ENCODE measurements at places on chromosomes 6 and 20.
A peak's percentile ranks its signal among the peaks of the same experiment; 100 is the strongest.

- DNase-seq = no peak
- H3K27me3 ChIP-seq = no peaks in the 10 kb centered on the region
- H3K36me3 ChIP-seq = peaks cover 21% of the 10 kb centered on the region
- peaks cover 43% of the 10 kb centered on the region for H3K4me1 ChIP-seq
- peak overlapping the region; percentile 97 for H3K4me3 ChIP-seq
Observed at GRCh38 chr6:116278854-116279231, 887 bp downstream of the TSPYL1 start.

DNA sequence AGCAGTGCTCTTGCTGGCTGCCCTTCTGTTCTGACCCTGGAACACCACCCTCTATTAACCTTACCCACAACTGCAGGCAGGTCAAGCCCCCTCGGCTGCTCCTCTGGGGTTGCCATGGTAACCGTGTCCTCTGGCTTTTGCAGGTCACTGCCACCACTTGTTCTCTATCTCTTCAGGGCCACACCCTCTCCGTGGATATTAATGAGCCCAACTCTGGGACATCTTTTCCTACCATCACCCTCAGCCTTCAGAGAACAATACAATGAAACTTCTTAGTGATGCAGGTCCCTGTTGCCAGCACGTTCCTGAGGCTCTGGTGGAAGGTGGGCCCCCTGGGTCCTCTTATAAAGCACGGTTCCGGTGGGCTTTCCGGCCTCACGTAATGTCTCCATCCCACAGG is 30.8 kb upstream of the MICB start:
- peak overlapping the region; percentile 38 for H3K4me3 ChIP-seq
- H3K4me1 ChIP-seq = peaks cover 77% of the 10 kb centered on the region
- no peak for DNase-seq
- peak overlapping the region; percentile 83 for H3K27ac ChIP-seq
- no peaks in the 10 kb centered on the region for H3K27me3 ChIP-seq

DNA sequence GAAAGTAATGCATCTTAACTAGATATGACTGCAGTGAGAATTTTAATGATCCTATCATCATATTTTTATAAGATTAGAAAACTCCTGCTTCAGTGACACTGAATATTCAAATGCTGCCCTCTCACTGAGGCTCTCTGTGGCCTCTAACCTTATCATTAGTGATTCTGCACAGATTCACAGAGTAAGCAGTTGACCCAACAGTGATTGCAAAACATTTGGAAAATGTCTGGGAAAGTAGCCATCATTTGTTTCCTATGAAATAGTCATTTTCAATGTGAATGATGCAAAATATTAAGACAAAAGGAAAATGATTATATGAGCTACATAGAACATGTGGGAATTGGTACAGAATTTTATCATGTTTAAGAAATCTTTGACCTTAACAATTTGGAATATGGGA is 210.3 kb downstream of the TBX18 start:
- H3K36me3 ChIP-seq = no peaks in the 10 kb centered on the region
- H3K27ac ChIP-seq = no peak overlapping the region
- no peak overlapping the region for H3K4me3 ChIP-seq
- H3K4me1 ChIP-seq = no peaks in the 10 kb centered on the region
- no peak for DNase-seq
- H3K27me3 ChIP-seq = no peaks in the 10 kb centered on the region

GRCh38 chr6:157985378-157986155 is 3.9 kb downstream of the SYNJ2 start:
- H3K4me1 ChIP-seq = peaks cover 17% of the 10 kb centered on the region
- no peak overlapping the region for H3K27ac ChIP-seq
- H3K36me3 ChIP-seq = no peaks in the 10 kb centered on the region
- H3K27me3 ChIP-seq = no peaks in the 10 kb centered on the region

DNA sequence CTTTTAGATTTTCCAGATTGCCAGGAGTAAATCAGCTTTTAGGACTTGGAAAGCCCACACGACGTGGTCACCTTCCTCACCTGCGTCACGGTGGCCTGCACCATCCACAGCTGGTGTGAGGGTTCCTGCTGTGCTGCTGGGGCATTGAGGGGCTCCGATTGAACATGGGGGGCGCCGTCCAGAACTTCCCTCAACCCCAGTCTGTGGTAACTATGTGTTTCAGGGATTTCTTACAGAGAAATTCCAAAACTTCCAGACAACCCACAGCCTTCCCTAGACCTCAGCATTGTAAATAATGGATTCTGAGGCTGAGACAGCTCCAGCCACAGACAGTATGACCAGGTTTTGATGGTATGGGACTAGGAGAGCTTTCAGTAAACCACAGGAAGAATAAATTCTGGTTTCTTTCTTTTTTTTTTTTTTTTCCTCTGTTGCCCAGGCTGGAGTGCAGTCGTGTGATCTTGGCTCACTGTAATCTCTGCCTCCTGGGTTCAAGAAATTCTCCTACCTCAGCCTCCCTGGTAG is 46.7 kb upstream of the IRF4 start:
- no peak for DNase-seq
- H3K4me3 ChIP-seq = no peak overlapping the region
- peaks cover 68% of the 10 kb centered on the region for H3K4me1 ChIP-seq
- no peak overlapping the region for H3K27ac ChIP-seq
- no peaks in the 10 kb centered on the region for H3K27me3 ChIP-seq
- H3K36me3 ChIP-seq = peaks cover 25% of the 10 kb centered on the region

GRCh38 chr20:22545045-22545444 is 39.3 kb downstream of the FOXA2 start:
- H3K4me1 ChIP-seq = no peaks in the 10 kb centered on the region
- peaks cover 2% of the 10 kb centered on the region for H3K27me3 ChIP-seq
- H3K36me3 ChIP-seq = peaks cover 2% of the 10 kb centered on the region
- no peak for DNase-seq
- no peak overlapping the region for H3K27ac ChIP-seq

DNA sequence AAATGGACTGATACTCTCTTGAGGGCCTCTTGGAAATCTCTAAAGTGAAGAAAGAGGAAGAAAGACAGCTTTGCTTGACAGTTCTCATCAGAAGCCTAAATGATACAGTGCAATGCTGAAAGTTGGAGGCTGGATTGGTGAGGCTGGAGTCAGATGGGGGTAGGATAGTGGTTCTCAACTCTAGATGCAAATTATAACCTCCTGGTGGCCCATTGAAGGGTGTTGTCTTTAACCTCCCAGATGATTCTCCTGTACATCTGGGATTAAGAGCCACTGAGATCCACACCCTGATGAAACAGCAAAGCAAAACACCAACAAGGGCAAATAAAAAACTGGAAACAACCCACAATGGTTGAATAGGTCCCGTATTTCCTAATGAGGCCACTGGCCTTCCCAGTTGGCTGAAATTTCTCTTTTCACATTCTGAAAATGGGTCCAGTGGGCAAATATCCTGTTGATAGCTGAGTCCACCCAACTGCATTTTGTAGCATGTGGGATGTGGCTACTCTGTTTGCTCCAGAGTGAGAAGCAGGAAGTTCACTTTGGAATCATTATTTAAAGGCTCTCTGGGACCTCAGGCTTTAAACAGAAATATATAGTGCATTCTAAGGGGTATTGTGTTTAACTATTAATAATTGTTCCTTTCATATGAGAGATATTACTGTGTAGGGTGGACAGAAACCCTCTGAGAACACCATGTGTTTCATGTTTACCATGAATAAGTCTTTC is 208.1 kb downstream of the SOX4 start:
- no peaks in the 10 kb centered on the region for H3K27me3 ChIP-seq
- H3K4me3 ChIP-seq = no peak overlapping the region
- H3K4me1 ChIP-seq = no peaks in the 10 kb centered on the region
- no peak for DNase-seq

DNA sequence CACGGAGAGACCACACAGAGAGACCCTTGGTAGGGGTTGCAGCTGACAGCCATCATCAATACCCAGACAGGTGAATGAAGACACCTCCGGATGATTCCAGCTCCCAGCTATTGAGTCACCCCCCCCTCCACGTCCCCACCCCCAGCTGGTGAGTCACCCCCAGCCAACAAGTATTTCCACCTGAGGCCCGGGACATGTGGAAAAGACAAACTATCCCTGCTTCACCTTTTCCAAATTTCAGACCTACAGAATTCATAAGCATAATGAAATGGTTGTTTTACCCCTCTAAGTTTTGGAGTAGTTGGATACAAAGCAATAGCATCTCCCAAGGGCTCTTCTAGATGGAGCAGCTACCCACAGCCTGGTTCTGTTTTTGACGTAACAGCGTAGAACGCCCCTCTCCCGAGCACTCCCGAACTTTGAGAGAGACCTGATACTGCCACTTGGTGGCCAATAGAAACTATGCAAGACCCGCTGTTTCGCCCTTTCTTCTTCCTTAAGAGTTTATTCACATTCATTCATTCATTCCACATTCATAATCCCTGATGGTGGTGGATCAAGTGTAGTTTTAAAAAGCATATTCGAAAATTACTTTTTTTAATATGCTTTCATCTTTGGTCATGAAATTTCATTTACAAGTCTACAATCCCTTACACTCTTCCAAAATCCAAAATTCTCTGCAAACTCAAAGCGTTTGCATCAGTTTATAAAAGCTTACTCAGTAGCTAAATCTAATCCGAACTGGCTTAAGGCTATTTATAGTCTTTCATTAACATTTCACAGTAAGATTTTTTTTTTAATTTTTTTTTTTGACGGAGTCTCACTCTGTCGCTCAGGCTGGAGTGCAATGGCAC is 15.1 kb upstream of the PPP1R16B start:
- H3K4me1 ChIP-seq = peaks cover 11% of the 10 kb centered on the region
- H3K27me3 ChIP-seq = no peaks in the 10 kb centered on the region
- H3K4me3 ChIP-seq = peak overlapping the region; percentile 30
- H3K27ac ChIP-seq = peak overlapping the region; percentile 28

GRCh38 chr20:49475292-49476015 is 7.0 kb downstream of the KCNB1 start:
- peaks cover 20% of the 10 kb centered on the region for H3K27me3 ChIP-seq
- no peak for DNase-seq
- no peak overlapping the region for H3K4me3 ChIP-seq
- peaks cover 3% of the 10 kb centered on the region for H3K36me3 ChIP-seq
- H3K4me1 ChIP-seq = no peaks in the 10 kb centered on the region
- H3K27ac ChIP-seq = no peak overlapping the region

GRCh38 chr6:31048099-31048498 is 37.8 kb downstream of the MUC22 start:
- no peak for DNase-seq
- no peak overlapping the region for H3K27ac ChIP-seq
- peaks cover 23% of the 10 kb centered on the region for H3K27me3 ChIP-seq
- no peak overlapping the region for H3K4me3 ChIP-seq
- peaks cover 3% of the 10 kb centered on the region for H3K36me3 ChIP-seq
- H3K4me1 ChIP-seq = peaks cover 11% of the 10 kb centered on the region

DNA sequence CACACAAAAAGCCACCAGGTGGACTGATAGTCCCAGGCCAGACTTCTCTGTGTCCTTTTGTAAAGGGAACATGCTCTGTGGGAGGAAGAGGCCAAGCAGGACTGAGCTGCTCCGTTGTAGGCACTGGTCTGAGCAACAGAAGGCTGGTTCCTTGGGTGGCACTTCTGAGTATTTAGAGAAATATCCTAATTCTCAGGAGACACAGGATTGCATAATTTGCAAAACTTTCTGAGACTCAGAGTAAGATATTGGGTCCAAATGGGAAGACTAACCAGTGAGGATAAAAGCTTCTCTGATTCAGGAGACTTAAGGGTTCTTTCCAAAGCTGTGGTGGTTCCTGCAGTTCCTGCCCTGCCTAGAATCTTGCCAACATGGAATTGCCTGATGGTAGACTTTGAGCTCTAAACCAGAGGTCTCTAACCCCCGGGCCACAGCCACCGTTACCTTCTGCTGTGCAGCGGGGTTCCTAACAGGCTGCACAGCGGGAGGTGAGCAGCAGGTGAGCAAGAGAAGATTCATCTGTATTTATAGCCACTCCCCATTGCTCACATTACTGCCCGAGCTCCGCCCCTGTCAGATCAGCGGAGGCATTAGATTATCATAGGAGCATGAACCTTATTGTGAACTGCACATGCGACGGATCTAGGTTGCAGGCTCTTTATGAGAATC is 107.0 kb downstream of the OLIG3 start:
- peaks cover 17% of the 10 kb centered on the region for H3K4me1 ChIP-seq
- H3K36me3 ChIP-seq = peaks cover 2% of the 10 kb centered on the region
- peaks cover 1% of the 10 kb centered on the region for H3K27me3 ChIP-seq

DNA sequence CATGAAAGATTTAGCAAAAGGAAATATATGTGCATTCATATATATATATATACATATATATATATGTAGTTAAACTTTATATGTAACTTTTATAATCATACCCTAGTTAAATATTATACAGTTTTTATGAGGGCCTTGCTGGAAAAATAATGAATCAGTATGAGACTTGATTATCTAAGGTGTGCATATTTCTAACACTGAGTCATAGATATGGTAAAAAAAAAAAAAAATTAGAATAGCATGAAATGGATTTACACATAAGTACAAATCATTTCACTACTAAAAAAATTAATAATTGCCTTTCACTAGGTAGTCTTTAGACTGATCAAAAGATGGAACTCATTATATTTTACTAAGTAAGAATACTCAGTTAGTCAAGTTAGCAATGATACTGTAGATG is 51.3 kb upstream of the DST start:
- H3K27me3 ChIP-seq = no peaks in the 10 kb centered on the region
- H3K27ac ChIP-seq = no peak overlapping the region
- no peak for DNase-seq
- H3K4me1 ChIP-seq = no peaks in the 10 kb centered on the region
- H3K4me3 ChIP-seq = no peak overlapping the region

DNA sequence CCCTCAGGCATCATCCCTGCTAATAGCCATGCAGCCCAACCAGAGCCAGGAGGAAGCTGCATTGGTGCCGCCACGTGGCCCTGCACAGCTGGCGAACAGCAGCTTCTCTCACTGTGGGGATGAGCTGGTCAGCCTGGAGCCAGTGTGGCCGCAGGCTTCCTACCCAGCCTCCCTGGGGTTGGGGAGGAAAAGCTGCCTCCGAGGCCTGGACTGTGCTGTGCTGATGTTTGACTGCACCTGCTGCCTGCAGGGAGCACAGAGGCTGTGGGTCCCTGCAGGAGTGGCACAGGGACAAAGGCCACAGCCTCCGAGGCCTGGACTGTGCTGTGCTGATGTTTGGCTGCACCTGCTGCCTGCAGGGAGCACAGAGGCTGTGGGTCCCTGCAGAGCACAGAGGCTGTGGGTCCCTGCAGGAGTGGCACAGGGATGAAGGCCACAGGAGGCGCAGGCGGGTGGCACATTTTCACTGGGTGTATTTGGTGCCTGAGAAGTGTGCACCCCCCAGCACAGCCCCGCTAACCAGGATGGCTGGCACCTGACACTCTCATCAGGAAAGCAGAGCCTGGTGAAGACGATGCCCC is 83.9 kb downstream of the DLL1 start:
- H3K4me3 ChIP-seq = no peak overlapping the region
- no peak for DNase-seq
- H3K27me3 ChIP-seq = peaks cover 8% of the 10 kb centered on the region
- H3K27ac ChIP-seq = no peak overlapping the region

GRCh38 chr6:42450477-42451332 is 1.0 kb downstream of the TRERF1 start:
- peaks cover 2% of the 10 kb centered on the region for H3K36me3 ChIP-seq
- H3K27me3 ChIP-seq = peaks cover 6% of the 10 kb centered on the region
- DNase-seq = no peak
- H3K4me3 ChIP-seq = peak overlapping the region; percentile 96
- H3K4me1 ChIP-seq = peaks cover 22% of the 10 kb centered on the region
